ENCODE measurements at places on chromosomes 4 and X. TPM values are rescaled to one million over a fixed set of nuclear protein-coding genes. Genes with fewer than 3 reads are reported as not detected.

DNA sequence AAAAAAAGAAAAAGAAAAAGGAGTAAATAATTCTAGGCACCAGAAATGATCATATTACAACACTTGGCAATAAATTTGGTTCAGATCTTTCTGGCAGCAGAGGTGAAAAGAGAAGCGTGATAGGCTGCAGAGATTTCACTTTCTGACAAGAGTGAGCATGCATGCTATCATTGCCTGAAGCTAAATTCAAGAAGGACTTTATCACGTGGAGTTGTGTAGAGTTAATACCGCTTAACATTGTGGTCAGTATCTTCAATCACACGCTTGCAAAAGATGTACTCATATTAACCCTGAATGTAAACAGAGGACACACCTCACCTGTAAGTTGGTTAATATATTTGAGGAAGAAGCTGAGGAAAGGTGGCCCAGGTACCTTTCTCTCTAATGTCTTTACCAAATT, 31.4 kb upstream of the RBPJ start:
- no peak for DNase-seq

Gene SULT1E1
- not detected for total RNA-seq

GRCh38 chrX:131704136-131704695, 160.3 kb downstream of the OR13H1 start:
- DNase-seq, result peak; percentile 89

GRCh38 chr4:7760706-7761105, 179.0 kb downstream of the AFAP1 start:
- peak; percentile 72 for DNase-seq

DNA sequence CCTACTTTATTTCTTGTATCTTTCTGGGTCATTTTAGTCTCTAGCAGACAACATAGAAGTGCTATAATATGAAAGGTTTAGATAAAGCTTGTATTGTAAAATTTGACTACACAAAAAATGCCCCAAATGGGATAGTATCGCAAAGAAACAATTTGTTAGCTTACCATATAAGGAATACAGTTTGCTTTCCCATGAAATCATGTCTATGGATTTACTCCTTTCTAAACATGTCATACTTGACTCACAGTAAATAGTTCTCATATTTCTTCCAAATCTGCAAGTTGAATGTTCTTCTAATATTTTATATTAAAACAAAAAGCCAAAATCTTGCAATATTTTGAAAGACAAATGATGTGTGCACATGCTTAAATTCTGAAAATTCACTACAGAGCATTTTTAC, 103.9 kb downstream of the PPA2 start:
- no peak for DNase-seq

DNA sequence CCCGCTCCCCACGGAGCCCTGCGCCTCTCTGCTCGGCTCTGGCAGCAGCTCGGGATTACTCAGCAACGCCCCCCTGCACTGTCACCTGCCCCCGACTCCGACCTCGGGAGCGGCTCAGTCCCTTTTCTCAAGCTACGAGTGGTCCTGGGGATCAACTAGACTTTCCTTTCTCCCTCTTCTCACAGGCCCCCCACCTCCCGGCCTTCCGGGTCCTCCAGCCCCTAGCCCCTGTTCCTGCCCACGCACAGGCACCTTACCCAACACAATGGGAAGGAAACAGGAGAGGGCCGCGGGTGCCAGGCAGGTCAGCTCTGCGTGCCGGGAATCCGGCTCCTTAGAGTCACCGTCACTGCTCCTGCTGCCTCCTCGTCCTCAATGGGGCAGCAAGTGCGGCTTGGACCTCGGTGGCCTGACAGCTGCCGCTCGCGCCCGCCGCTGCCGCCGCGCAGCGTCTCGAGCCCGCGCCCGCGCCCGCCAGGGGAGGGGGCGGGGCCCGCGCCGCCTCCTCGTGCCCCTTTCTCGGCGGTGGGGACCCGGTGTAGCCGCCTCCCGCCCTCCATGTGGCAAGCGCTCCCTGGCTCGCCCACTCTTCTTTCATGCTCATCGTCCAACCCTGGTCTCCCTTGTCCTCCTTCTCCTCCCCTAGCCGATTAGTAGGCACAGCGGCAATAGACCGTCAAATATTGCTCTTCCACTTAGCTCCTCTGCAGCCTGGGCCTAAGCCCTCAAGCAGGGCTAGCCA, at the start of gene RAB9B:
Gene RAB9B (minus strand): TSS at position 455 of the 742 bp plus-strand sequence. CDS start 6,473 bp downstream, outside the sequence.
- DNase-seq, result peak; percentile 87

Gene FAM184B
- total RNA-seq, result not detected
